ENCODE measurements at places on chromosomes 2 and 18.

GRCh38 chr18:32346671-32347070, 124.0 kb downstream of the GAREM1 start:
- H3K27me3 ChIP-seq, result peaks cover 7% of the 10 kb centered on the region
- H3K4me3 ChIP-seq, result no peak overlapping the region
- no peak overlapping the region for H3K27ac ChIP-seq
- H3K36me3 ChIP-seq, result no peaks in the 10 kb centered on the region

DNA sequence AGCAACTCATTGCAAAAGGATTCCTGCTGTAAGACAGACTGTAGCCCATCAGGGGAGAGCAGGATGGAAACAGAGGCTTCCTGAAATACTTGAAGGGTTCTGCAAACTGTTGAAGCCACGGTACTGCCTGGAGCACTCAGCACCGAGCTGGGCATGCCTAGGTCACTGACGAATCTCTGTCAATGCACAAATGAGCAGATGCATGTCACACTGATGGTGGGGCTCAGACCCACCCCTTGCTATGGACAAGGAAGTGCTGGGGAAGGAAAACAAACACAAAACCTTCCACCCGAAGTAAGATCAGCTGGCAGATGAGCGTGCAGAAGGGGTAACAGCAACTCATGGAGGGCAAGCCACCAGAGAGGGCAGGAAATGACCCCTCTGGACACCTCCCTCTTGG, 136.7 kb downstream of the BCL2 start:
- H3K4me3 ChIP-seq, result no peak overlapping the region
- H3K27me3 ChIP-seq, result no peaks in the 10 kb centered on the region
- peak overlapping the region; percentile 48 for H3K27ac ChIP-seq
- DNase-seq, result no peak
- H3K4me1 ChIP-seq, result peaks cover 87% of the 10 kb centered on the region

DNA sequence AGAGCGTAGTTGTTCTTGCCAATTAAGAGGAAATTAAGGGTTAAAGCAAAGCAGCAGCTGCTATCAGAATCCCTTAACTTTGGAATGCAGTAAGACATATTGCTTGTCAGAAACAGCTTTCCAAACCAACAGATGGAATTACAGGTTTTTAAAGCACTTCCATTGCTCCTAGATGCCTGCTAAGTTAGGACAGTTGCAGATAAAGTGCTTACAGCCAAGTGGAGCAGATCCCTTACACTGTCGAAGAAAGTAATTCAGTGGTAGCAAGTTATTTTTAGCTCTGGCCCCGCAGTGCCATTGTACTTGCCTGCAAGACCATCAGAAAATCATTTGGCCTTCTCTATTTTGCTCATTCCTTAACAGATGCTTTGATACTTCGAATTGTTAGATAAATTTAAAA, 5.4 kb downstream of the PDK1 start:
- no peak for DNase-seq
- no peak overlapping the region for H3K4me3 ChIP-seq
- peaks cover 84% of the 10 kb centered on the region for H3K36me3 ChIP-seq
- no peaks in the 10 kb centered on the region for H3K27me3 ChIP-seq

GRCh38 chr2:224802407-224802806, 86.2 kb upstream of the CCDC195 start:
- no peak overlapping the region for H3K4me3 ChIP-seq
- no peaks in the 10 kb centered on the region for H3K27me3 ChIP-seq
- H3K36me3 ChIP-seq, result peaks cover 95% of the 10 kb centered on the region
- peak overlapping the region; percentile 69 for H3K27ac ChIP-seq
- peaks cover 1% of the 10 kb centered on the region for H3K4me1 ChIP-seq

GRCh38 chr2:140882671-140883620, 1247.9 kb downstream of the LRP1B start:
- no peaks in the 10 kb centered on the region for H3K4me1 ChIP-seq
- no peak for DNase-seq
- H3K27ac ChIP-seq, result no peak overlapping the region
- no peaks in the 10 kb centered on the region for H3K36me3 ChIP-seq
- H3K4me3 ChIP-seq, result no peak overlapping the region
- no peaks in the 10 kb centered on the region for H3K27me3 ChIP-seq

DNA sequence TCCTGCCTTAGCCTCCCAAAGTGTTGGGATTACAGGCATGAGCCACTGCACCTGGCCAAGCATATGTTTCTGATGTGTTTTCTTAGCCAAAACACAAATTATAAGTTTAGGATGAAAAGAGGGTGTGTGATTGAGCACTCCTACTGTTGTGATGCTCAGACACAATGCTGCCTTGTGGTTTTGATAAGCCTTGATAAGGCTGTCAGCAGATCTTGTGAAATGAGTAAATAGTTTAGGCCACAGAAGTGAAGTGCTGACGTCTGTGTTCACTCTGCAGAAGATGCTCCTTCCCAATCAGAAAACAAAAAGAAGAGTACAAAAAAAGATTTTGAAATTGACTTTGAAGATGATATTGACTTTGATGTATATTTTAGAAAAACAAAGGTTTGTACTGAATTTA, 24.3 kb downstream of the NCAPH start:
- H3K27ac ChIP-seq, result no peak overlapping the region
- no peak for DNase-seq
- H3K4me1 ChIP-seq, result peaks cover 14% of the 10 kb centered on the region
- H3K27me3 ChIP-seq, result no peaks in the 10 kb centered on the region
- H3K36me3 ChIP-seq, result peaks cover 90% of the 10 kb centered on the region
- no peak overlapping the region for H3K4me3 ChIP-seq

- H3K36me3 ChIP-seq, result no peaks in the 10 kb centered on the region
- no peak overlapping the region for H3K27ac ChIP-seq
- no peak for DNase-seq
- no peaks in the 10 kb centered on the region for H3K4me1 ChIP-seq
- no peak overlapping the region for H3K4me3 ChIP-seq
Observed at GRCh38 chr2:44880125-44880483, 61.4 kb upstream of the SIX3 start.

Measured in activated T-cell treated with anti-CD3 and anti-CD28 coated beads, Interleukin-2, amount 50 U/mL, for 24 hours (primary cell).